ENCODE measurements at places on chromosomes 7 and 10.

DNA sequence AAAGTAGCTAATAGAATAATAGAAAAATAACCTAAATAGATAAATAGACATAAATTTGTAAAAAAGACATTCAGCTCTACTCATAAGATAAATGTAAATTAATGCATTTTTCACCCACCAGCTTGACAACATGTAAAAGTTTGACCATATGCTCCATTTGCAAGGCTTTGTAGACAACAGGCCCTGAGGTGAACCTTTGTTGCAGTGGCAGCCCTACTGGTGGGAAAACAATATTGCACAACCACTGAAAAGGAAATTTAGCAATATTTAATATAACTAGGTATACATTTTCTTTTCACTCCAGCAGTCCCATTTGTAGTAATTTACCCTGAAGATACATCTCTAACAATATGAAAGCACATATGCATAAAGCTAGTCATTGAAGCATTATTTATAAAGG lies 39.0 kb upstream of the ADRA2A start:
- DNase-seq: no peak

- DNase-seq: no peak
Measured at GRCh38 chr7:130902755-130903357, 168.8 kb upstream of the KLF14 start.

GRCh38 chr7:158357898-158358821 lies 229.5 kb downstream of the PTPRN2 start:
- no peak for DNase-seq

- no peak for DNase-seq
Measured at GRCh38 chr7:126177782-126178181, 1075.0 kb downstream of the GRM8 start.

DNA sequence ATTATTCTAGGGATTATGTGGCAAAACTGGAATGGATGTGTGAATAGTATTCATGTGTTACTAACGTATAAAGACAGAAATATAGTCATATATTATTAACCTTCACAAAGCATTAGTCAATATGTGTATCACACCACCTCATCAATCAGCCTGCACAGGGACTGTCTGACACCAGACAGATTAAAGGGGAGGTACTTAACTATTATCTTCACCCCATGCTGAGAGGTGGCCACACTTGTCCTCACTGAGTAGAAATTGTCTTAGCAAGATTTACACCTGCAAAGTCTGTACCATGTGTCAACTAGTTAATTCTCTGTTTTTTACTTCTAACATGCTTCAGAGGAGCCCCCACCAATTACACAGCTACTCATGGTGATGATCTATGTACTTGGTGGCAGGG lies 146.3 kb upstream of the LRGUK start:
- DNase-seq: no peak

DNA sequence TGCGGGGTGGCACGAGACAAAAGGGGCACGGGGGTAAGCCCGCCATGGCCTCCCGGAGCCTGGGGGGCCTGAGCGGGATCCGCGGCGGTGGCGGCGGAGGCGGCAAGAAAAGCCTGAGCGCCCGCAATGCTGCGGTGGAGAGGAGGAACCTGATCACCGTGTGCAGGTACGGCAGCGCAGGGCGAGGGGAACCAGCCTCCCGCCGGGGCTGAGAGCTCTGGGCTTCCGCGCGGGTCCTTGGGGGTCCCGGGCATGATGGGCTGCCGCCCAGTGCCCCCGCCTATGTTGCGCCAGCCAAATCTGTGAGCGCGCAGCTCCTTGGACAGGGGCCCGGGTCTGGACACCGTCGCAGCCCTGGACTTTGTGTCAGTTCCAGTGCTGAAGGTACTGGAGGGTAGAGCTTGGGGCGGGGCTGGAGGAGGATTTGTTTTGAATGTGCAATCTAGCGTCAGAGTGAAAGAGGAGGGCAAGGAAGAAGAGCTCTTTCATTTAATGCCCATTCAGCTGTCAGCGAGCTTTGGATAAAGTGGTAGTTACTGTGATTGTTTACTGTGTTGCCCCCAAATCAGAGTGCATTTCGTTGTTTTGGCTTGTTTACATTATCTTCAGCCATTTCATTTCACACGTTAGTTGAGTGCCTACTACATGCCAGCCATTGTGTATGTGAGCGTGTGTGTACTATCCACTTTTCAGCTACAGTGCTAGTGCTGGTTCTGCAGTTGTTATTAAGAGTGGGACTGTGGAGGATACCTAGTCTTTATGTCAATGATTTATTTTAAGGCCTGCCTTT lies 777 bp downstream of the RUNDC3B start:
- no peak for DNase-seq

- no peak for DNase-seq
Measured at GRCh38 chr7:158655931-158656441, 48.6 kb downstream of the NCAPG2 start.

DNA sequence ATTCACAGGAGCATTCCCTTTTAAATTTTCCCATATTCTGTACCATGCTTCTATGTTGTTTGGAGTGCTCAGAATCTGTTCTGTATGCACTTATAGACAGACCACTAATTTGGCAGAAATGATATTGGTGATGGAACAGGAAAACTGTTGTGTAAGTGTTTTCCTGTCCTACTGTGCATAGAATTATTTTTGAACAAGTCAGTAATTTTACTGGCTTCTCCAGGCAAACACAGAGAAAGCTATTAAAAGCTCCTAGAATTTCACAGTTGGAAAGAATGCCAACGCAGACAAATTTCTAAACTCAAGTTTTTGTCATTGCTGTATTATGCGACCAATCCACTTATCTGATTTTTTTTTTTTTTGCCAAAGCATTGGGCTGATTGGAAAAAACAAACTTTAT lies 55.7 kb downstream of the ANKMY2 start:
- DNase-seq: no peak

GRCh38 chr7:33961948-33962347 lies 56.6 kb downstream of the BMPER start:
- DNase-seq: no peak

- no peak for DNase-seq
Measured at GRCh38 chr7:4878336-4879335, 4.9 kb downstream of the RADIL start.

DNA sequence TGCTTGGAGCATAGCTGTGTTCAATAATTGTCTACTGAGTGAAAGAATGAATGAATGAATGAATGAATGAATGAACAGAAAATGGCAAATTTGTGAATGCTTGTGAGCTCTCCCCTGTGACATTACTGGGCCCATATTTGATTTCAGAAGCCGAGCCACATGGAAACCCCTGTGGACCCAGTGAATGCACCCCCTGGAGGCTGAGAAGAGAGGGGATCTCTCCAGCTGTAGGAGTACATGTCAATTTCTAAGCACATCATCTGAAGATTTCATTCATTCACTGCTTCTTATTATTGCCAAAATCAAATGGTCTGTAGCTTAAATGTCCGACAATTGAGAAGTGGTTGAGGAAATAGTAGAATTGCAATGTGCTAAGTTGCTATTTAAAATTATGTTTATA lies 58.3 kb upstream of the DOCK1 start:
- DNase-seq: no peak

- no peak for DNase-seq
Measured at GRCh38 chr7:5482020-5482498, 58.4 kb upstream of the TNRC18 start.

GRCh38 chr7:37180828-37181549 lies 267.7 kb downstream of the ELMO1 start:
- no peak for DNase-seq

- DNase-seq: no peak
Measured at GRCh38 chr10:58576751-58577436, 64.2 kb downstream of the BICC1 start.

DNA sequence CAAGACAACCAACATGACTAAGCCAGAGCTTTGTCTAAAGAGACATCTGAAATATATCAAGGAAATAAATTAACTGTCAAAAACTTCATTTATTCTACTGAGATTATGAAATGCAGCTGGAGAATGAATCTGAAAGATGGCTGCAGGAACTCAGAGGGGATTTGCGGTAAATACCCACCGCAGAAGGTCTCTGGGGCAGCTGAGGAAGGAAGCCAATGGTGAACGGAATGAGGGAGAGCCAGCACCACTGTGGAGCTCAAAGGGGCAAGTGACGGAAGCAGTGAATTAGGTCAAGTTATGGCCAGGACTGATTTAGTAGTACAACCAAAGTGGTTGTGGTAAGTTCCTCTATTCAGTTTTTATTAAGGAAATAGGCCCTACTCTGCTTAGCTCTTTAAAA lies 215.3 kb upstream of the GLI3 start:
- no peak for DNase-seq

GRCh38 chr10:121293110-121293509 lies 305.1 kb downstream of the FGFR2 start:
- DNase-seq: no peak

DNA sequence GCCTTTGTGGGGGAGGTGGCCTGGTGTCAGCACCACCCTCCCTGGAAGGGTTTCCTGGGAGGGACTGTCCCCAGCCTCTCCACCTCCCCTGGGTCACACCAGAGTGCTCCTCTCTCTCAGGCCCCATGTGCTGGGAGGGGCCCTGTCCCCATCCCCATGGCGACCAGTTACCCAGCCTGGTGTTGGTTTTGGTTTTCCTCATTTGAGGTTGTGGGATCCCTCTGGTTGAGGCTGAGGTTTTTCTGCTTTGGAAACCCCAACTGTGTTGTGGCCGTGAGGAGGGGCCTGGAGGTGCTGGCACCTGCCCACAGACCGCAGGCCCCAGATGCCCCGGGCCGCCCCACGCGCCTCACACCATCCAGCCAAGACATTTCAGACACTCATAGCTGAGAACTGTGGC lies 106.3 kb downstream of the GRK5 start:
- no peak for DNase-seq

GRCh38 chr7:107999779-108000560 lies 3.0 kb downstream of the LAMB1 start:
- no peak for DNase-seq

GRCh38 chr7:151924508-151924907 lies 31.7 kb upstream of the GALNTL5 start:
- no peak for DNase-seq

DNA sequence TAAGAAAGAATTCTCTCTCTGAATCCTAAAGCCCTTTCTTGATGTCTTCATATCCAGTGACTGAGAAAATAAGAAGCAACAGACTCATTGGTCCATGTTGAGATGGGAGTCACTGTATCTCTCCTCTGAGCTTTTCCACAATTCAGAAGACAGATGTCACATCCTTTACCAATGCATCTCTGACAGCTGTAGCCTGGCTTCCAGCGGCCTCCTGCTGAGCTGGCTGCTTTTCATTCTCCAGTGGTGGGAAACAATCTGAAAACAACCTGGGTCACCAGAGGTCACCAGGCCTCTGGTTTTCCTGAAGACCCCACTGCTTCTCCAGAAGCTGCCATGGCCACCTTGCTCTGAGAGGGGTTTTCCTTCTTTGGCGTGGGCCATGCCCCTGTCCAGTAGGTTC lies 18.3 kb upstream of the RPA3 start:
- no peak for DNase-seq

DNA sequence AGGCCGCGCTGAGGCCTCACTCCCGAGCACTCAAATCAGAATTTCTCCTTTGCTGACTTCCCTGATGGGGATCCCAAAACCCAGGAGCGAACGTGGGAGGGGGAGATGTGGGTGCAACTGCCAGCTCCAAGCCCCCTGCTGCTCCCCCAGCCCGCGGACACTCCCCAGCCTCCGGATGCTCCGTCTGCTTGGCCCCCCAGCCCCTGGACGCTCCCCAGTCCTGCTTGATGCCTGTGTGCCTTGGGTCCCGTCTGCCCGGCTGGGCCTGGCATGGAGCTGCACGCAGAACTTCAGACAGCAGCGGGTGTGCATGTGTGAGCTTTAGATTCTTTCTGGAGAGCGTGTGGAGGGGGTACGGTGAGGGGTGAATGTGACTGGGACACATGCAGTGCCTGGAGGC lies 4.7 kb upstream of the SHH start:
- DNase-seq: no peak

GRCh38 chr10:22478555-22479334 lies 133.4 kb downstream of the SPAG6 start:
- DNase-seq: no peak

DNA sequence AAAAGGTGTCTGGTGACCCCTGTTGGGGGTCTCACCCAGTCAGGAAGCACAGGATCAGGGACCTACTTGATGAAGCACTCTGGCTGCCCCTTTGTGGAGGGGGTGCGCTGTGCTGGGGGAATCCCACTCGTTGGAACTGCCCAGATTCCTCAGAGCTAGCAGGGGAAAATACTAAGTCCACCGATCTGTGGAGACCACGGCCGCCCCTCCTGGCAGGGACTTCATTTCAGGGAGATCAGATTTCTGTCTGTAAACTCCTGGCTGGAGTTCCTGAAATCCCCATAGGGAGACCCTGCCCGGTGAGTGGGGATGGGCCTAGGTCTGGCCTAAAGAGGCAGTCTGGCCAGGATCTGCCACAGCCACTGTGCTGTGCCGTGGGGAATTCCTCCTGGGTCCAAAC lies 79.3 kb upstream of the ADCY1 start:
- no peak for DNase-seq

DNA sequence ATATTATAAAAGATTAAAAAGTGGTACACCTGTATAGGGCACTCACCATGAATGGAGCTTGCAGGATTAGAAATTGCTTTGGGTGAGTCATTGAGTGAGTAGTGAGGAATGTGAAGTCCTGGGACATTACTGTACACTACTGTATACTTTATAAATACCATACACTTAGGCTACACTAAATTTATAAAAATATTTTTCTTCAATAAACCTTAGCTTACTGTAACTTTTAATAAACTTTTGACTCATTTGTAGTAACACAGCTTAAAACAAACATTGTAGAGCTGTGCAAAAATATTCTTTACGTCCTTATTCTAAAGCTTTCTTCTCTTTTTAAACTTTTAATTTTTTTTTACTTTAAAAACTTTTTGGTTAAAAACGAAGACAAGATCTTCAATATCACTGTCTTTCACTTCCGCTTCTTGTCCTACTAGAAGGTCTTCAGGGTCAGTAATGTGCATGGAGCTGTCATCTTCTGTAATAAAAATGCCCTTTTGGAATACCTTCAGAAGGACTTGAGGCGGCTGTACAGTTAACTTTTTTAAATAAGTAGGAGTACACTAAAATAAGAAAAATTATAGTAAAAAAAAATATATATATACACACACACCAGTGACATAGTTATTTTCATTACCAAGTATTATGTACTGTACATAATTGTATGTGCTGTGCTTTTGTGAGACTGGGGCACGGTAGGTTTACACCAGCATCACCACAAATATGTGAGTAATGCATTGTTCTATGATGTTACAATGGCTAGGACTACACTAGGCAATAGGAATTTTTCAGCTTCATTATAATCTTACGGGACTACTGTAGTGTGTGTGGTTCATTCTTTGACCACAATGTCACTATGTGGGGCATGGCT lies 3.5 kb downstream of the STK31 start:
- no peak for DNase-seq

GRCh38 chr7:48868916-48869315 lies 55.4 kb upstream of the CDC14C start:
- no peak for DNase-seq

GRCh38 chr10:110345286-110345685 lies 40.6 kb upstream of the SMNDC1 start:
- no peak for DNase-seq

All from stimulated activated CD4-positive, alpha-beta T cell treated with anti-CD3 and anti-CD28 coated beads, Interleukin-1b, Interleukin-23, amount 100 ng/mL, for 1 hour (primary cell).